ENCODE measurements at places on chromosomes 11 and 22.

- peak; percentile 89 for DNase-seq
Measured at GRCh38 chr11:60942970-60943565, 8.9 kb downstream of the SLC15A3 start.

DNA sequence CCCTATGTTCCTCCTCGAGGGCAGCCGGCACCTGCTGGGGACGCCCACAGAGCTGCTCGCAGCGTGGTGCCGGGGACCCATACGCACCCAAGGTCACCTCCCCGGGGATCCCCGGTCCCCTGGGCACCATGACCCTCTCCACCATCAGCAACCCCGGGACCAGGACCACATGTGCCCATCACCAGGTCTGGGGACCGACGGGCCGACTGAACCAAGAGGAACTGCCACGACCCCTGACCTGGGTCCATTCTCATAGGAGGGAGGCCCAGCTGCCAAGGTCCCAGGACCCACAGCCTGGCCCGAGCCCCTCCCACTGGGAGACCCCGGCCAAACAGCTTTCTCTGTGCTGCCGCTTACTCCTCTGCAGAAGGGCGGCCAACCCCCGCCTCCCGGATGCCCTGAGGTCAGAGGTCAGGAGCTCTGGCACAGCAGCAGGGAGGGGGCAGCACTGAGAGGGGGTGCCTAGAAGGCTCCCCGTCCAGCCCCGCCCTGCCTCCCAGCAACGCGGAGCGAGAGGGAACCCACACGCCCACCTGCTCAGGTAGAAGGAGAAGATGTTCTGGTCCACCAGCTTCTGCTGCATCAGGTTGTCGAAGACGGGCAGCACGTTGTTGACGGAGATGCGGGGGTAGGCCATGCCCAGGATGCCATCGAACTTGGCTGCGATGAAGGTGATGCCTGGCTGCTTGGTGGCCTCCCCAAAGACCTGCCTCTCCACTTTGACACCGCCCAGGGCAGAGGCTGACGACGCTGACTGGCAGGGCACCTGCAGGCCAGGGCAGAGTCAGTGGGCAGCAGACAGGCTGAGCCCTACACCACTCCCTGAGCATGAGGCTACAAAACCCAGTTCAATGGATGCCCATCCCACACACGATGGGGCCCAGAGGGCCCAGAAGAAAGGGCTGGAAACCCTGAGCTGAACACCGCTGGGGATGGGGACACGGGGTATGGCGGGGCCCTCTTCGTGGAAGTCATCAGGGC is 6.6 kb downstream of the CTSD start:
- no peak for DNase-seq

DNA sequence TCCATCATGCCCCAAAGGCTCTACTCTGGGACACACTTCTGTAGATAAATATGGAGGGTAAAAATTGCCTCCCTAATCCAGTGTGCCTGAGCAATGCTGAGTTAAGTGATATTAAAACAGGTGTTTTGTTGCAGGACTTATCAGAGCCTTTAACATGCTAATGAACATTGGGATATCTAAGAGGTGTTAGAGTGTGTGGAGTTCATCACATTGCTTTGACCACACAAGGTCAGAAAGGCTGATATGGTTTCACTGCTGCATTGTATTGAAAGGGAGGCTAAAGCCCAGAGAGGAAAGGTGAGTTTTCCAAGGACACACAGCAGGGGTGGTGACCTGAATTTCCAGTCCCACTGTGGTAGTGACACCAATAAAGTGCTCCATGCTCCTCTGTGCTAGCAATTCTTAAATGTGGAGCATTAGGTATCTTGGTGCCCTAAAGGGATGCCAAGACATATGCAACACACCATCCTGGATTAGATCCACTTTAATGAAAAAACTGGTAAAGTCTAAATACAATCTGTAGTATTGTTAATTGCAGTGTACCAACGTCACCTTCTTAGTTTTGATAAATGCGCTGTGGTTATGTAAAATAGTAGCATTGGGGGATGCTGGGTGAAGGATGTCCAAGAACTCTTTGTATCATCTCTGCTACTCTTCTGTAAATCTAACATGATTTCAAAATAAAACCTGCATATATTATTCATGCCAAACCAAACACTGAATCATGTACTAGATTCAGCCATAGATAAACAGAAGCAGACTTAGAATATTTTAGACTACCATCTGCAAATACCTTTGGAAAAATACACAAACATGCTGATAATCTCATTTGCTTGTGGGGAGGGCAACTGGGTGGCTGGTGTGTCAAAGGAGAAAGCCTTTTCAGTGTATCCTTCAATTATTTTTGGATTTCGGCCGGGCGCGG is 45.8 kb downstream of the MIAT start:
- DNase-seq, result no peak

GRCh38 chr11:58927393-58928106 is 11.7 kb upstream of the GLYATL1 start:
- DNase-seq, result peak; percentile 41

All from T47D (cell line).